Motor neuron (in vitro differentiated cells): ENCODE measurements at places on chromosomes 3 and 15. TPM values are rescaled to one million over a fixed set of nuclear protein-coding genes. Genes with fewer than 3 reads are reported as not detected.

The VWA5B2 gene
- 0.60 and 0.66 TPM in 2 replicates for total RNA-seq

The KLF15 gene
- total RNA-seq = 4.7 and 5.8 TPM in 2 replicates

The REC114 gene
- total RNA-seq = not detected in 2 replicates

The PRKCD gene
- 2.1 and 3.6 TPM in 2 replicates for total RNA-seq

The GOLGA6L7 gene
- not detected in 2 replicates for total RNA-seq

The COL8A1 gene
- total RNA-seq = 0.21 and 0.27 TPM in 2 replicates

The MEGF11 gene
- 6.7 and 9.4 TPM in 2 replicates for total RNA-seq

The TERC gene
- total RNA-seq = 17.2 and 24.0 TPM in 2 replicates

The NR1I2 gene
- 0.10 and 0.27 TPM in 2 replicates for total RNA-seq

The OIP5 gene
- total RNA-seq = 0.78 and 0.95 TPM in 2 replicates

The CGNL1 gene
- total RNA-seq = 0.88 and 1.3 TPM in 2 replicates

The SLC22A13 gene
- 0.27 and 0.67 TPM in 2 replicates for total RNA-seq

The GCSAM gene
- 0.38 TPM in 1 of 2 replicates, not detected in the other for total RNA-seq

The FEZF2 gene
- total RNA-seq = 0.15 TPM in 1 of 2 replicates, not detected in the other

The SPTBN5 gene
- 0.18 and 1.4 TPM in 2 replicates for total RNA-seq

The DISP2 gene
- total RNA-seq = 0.77 and 1.0 TPM in 2 replicates

The C3orf70 gene
- total RNA-seq = 0.61 and 0.70 TPM in 2 replicates

The RTP1 gene
- total RNA-seq = 0.67 and 0.96 TPM in 2 replicates

The ALDH1A2 gene
- total RNA-seq = 23.6 and 24.8 TPM in 2 replicates

The ZNF148 gene
- total RNA-seq = 34.9 and 38.3 TPM in 2 replicates

The KIF23 gene
- 26.5 and 28.6 TPM in 2 replicates for total RNA-seq

The TERB2 gene
- total RNA-seq = not detected in 2 replicates

The PLAAT1 gene
- 7.9 and 9.9 TPM in 2 replicates for total RNA-seq

The GHSR gene
- 1.4 TPM in 1 of 2 replicates, not detected in the other for total RNA-seq

The TIMP4 gene
- total RNA-seq = 1.2 and 2.1 TPM in 2 replicates

The SHC4 gene
- total RNA-seq = 3.9 and 4.6 TPM in 2 replicates

The LSAMP gene
- 21.0 and 24.4 TPM in 2 replicates for total RNA-seq

The GNAT1 gene
- total RNA-seq = 0.27 TPM in 1 of 2 replicates, not detected in the other

The EOMES gene
- 0.31 TPM in 1 of 2 replicates, not detected in the other for total RNA-seq

The DUOX1 gene
- 1.6 and 2.3 TPM in 2 replicates for total RNA-seq

The NSMCE3 gene
- 49.5 and 53.2 TPM in 2 replicates for total RNA-seq

The RASGRP1 gene
- 1.8 and 2.0 TPM in 2 replicates for total RNA-seq

The FAM43A gene
- total RNA-seq = 17.4 and 18.5 TPM in 2 replicates

The LRRC31 gene
- total RNA-seq = 0.19 and 0.24 TPM in 2 replicates

The PDE8A gene
- 44.4 and 45.1 TPM in 2 replicates for total RNA-seq

The B3GNT5 gene
- 2.0 and 3.1 TPM in 2 replicates for total RNA-seq

The ALPK3 gene
- total RNA-seq = 0.34 and 0.45 TPM in 2 replicates

The TGM4 gene
- total RNA-seq = 2.1 and 2.4 TPM in 2 replicates

The USP13 gene
- total RNA-seq = 7.6 and 8.2 TPM in 2 replicates

The ERICH6 gene
- 0.20 and 0.27 TPM in 2 replicates for total RNA-seq

The INSYN1 gene
- 27.6 and 34.4 TPM in 2 replicates for total RNA-seq
